ENCODE measurements at places on chromosomes 2 and 18. TPM values are rescaled to one million over a fixed set of nuclear protein-coding genes. Genes with fewer than 3 reads are reported as not detected.

Gene IL36A
- not detected for total RNA-seq

Gene PAX3
- total RNA-seq = 0.58 TPM

Gene EIF5B
- 28.7 TPM for total RNA-seq

Gene CCBE1
- total RNA-seq = 30.7 TPM

Gene ANXA4
- total RNA-seq = 65.8 TPM

Gene TMEM178A
- 40.5 TPM for total RNA-seq

Gene KIF5C
- total RNA-seq = 3.6 TPM

Gene MC4R
- not detected for total RNA-seq

Gene NGEF
- total RNA-seq = 1.7 TPM

Gene NEU2
- not detected for total RNA-seq

Gene SLC19A3
- 15.9 TPM for total RNA-seq

Gene ADAM23
- 3.9 TPM for total RNA-seq

Gene ADD2
- total RNA-seq = 6.1 TPM

Gene C18orf32
- total RNA-seq = 21.6 TPM

Gene PHOSPHO2
- 10.0 TPM for total RNA-seq

Gene PLB1
- total RNA-seq = 2.6 TPM

Gene CHAC2
- total RNA-seq = 3.4 TPM

Gene CCDC74B
- total RNA-seq = 10.6 TPM

Gene SPEG
- total RNA-seq = 39.6 TPM

Gene KIF1A
- total RNA-seq = 10.5 TPM

Gene DSC2
- 19.8 TPM for total RNA-seq

Gene MOCOS
- 0.53 TPM for total RNA-seq

Gene TMEM163
- total RNA-seq = 0.64 TPM

Gene COL4A3
- 44.4 TPM for total RNA-seq

Gene CGREF1
- total RNA-seq = 3.6 TPM

Gene NCKAP5
- 7.5 TPM for total RNA-seq

Gene CHN1
- 19.0 TPM for total RNA-seq

Gene ALPI
- not detected for total RNA-seq

Gene ERMN
- total RNA-seq = 0.06 TPM

Gene ZNF142
- 16.7 TPM for total RNA-seq

Gene DAW1
- total RNA-seq = 0.12 TPM

Gene GNAL
- total RNA-seq = 1.8 TPM

Gene LYG1
- total RNA-seq = 1.1 TPM

Gene AQP12B
- 0.58 TPM for total RNA-seq

Gene DTYMK
- 24.6 TPM for total RNA-seq

Gene INHBB
- total RNA-seq = 0.82 TPM

Gene EPB41L5
- total RNA-seq = 84.8 TPM

Gene PAX8
- total RNA-seq = 178 TPM

Gene C18orf54
- total RNA-seq = 7.2 TPM

Gene TTN
- total RNA-seq = 416 TPM

Gene CYTIP
- 16.8 TPM for total RNA-seq

Gene ERICH2
- total RNA-seq = not detected

Gene CNDP1
- 0.23 TPM for total RNA-seq

Gene TRAF3IP1
- 18.3 TPM for total RNA-seq

Gene SERPINB13
- not detected for total RNA-seq

Gene BOLL
- 0.23 TPM for total RNA-seq

Gene TTC31
- total RNA-seq = 28.2 TPM

Data from metanephros (tissue), 2 donors.